Right renal pelvis (tissue), 4 donors: ENCODE measurements at places on chromosomes 6 and 20.

DNA sequence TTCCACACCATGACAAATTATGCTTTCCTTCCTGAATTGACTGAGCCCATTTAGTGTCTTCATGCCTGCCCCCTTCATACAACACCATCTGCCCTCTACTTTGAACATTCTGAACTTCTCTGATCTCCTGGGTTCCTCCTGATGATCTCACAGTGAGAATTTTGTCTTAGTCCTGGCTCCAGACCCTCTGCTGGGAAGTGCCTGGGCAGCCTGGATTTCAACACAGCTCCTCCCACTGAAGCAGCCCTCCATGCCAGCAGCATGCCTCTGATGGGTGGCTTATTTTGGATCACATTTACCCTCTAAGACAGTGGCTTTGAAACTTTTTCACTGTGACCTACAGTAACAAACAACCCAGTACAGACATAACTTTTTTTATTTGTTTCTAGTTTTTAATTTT lies 41.5 kb downstream of the DSE start:
- DNase-seq = no peak

DNA sequence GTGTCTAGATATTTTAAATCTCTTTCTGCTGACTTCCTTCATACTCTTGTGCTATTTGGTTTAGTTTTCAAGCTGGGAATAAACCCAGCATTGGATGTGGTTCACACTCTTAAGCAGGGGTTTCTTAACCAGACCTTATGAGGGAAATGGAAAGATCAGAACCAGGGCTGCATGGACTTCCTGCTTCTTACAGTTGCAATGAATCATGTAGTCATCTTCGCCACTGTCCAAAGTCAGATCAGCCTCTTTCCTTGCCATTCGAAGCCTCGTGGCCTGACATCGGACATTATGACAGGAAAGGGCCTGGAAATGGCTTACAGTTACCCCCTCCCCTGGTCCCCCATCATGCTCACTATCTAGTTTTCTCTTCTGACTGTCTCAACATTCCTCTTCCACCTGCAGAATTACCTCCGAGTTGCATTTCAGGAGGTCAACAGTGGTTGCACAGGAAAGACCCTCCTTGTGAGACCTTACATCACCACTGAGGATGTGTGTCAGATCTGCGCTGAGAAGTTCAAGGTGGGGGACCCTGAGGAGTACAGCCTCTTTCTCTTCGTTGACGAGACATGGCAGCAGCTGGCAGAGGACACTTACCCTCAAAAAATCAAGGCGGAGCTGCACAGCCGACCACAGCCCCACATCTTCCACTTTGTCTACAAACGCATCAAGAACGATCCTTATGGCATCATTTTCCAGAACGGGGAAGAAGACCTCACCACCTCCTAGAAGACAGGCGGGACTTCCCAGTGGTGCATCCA lies 16.8 kb upstream of the NAA20 start:
- DNase-seq = no peak

- DNase-seq = no peak
Measured at GRCh38 chr20:6699921-6700562, 67.4 kb upstream of the BMP2 start.

DNA sequence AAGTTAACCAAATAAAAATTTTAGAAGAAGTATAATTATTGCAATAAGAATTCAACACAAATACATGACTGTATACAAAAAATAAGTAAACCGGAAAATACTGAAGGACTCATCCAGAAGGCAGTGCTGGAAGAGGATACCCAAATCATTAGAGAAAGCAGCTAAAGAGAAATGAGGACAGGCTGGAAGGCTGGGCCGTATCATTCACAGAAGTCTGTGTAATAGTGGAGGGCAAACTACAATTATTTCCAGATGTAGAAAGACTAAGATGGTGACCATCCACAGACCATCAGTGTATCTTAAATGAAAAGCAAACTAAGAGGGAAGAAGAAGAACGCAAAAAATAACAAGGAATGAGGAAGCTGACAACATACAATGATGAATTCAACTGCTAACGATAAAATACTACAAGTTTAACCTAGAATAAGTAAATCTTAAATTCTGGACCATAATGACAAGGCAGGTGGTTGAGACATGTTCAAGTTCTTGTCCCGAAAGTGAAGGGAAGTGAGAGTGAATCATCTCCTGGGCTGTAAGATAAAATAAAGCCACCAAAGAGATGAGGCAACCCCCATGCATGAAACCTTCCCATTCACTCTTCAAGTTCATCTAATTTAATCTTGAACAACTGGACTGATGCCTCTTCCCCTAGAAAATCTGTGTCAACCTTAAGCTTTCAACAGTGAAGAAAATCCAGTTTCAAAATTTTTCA lies 71.5 kb downstream of the SLC23A2 start:
- no peak for DNase-seq

DNA sequence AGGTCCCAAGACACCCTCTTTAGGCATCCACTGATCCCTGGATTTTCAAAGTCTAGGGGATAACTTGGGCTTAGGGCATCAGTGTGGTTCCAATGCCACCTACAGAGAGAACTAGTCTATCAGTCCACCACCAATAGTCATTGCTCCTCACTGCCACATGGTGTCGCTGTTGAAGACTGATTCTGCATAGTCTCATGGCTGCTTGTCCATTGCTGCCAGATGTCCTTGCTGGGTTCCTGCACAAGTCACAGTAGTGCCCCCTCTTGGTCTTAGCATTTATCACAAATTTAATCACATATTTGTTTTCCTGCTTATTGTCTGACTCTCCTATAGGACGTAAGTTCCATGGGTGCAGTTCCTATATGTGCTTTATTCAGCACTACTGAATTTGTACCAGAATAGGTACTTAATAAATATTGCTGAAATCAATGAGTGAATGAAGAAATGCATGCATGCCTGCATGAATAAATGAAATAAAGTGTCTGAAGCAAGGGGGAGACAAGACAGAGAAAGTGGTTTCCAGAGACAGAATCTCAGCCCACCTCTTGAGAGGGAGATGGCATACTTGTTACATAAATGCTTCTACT lies 45.9 kb upstream of the RALY start:
- DNase-seq = no peak

GRCh38 chr20:63519668-63520503 lies 679 bp upstream of the PPDPF start:
- no peak for DNase-seq
